ENCODE measurements at places on chromosomes 2 and 18.

DNA sequence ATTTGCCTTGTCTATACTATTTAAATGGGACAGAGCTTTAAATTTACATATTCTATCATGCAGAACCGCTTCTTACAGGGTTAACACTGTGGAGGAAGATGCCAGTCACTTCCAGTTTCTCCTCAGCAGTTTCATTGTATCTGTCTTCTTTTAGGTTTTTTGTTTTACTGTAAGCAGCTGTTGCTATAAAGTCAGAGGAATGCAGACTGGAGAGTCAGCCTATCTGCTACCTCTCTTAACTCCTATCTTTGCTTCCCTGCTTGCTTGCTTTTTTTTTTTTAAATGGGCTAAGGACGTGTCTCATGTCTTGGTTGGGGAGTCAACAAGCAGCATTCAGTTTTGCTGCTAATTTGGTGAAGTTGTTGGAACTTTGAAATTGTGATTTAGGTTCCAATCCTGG lies 8.9 kb downstream of the EPC2 start:
- peak; percentile 57 for ATAC-seq

GRCh38 chr18:9322744-9323143 lies 11.8 kb upstream of the TWSG1 start:
- ATAC-seq: no peak

DNA sequence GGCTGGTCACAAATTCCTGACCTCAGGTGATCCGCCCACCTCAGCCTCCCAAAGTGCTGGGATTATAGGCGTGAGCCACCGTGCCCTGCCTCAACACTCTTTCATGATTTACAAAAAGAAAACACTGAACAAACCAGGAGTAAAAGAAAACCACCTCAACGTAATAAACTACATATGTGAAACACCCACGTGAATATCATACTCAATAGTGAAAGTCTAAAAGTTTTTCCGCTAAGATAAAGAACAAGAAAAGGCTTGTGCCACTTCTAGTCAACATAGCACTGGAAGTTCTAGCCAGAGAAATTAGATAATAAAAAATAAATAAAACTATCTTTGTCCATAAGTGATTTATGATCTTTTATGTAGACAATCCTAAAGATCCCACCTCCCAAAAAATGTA lies 68.5 kb downstream of the ROCK2 start:
- no peak for ATAC-seq

- ATAC-seq: no peak
Observed at GRCh38 chr2:219228041-219228910, 1.2 kb downstream of the ATG9A start.

DNA sequence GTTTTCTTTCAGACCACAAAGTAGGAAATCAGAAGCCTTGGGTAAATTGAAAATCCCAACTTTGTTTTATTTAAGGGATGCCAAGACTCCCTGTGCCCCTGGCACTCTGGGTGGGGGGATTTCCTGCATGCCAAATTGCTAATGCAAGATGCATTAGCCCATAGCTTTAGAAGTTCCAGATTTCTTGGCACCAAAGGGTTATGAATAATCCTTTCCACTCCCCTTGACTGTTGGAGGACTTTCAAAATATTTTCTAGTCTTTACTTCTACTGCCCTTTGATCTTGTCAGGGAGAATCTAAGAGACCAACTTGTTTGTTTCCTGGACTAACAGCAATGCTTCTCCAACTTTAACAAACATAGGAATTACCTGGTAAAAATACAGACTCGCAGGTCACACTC lies 81.8 kb upstream of the TGIF1 start:
- no peak for ATAC-seq

DNA sequence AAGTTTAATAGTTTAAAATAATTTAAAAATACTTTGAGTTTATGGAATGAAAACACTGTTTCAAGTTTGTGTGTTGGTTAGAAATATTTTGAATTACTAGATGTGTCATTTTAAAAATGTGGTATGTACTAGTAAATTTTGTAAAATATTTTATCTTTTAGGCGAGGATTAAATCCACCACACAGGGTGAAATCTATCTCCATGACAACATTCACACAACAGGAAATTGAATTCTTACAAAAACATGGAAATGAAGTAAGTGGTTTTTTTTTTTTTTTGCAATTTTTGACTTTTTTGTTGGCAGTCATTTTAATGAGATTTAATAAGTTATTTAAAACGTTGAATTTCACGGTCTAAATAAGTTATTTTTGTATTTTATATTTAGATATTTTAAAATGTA lies 19.4 kb downstream of the AGFG1 start:
- ATAC-seq: no peak

- no peak for ATAC-seq
Observed at GRCh38 chr2:241982706-241983570, 113.4 kb downstream of the RTP5 start.

DNA sequence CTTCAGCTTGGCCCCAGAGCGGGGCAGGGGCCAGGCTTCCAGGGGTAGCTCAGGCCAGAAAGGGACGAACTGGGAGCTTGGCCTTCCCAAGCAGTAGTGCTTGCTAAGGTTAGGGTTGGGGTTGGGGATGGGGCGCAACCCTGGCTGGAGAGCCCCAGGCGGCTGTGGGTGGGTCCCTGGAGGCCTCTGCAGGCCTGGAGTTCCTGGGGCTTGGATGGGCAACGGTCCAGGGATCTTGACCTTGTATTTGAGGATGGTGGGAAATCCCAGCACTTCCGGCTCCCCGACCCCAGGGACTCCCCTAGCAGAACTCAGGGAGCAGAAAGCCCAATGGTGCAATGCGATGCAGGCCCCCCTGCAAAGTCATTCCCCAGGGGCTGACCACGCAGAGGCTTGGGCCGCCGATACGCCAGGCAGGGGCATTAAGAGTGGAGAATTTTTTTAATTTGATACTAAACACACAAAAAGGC lies 12.6 kb upstream of the MLPH start:
- no peak for ATAC-seq

GRCh38 chr2:240593703-240594451 lies 7.3 kb downstream of the CAPN10 start:
- no peak for ATAC-seq

GRCh38 chr2:32007121-32007391 lies 3.8 kb downstream of the MEMO1 start:
- ATAC-seq: no peak

- no peak for ATAC-seq
Observed at GRCh38 chr18:53080687-53081086, 740.7 kb downstream of the DCC start.

DNA sequence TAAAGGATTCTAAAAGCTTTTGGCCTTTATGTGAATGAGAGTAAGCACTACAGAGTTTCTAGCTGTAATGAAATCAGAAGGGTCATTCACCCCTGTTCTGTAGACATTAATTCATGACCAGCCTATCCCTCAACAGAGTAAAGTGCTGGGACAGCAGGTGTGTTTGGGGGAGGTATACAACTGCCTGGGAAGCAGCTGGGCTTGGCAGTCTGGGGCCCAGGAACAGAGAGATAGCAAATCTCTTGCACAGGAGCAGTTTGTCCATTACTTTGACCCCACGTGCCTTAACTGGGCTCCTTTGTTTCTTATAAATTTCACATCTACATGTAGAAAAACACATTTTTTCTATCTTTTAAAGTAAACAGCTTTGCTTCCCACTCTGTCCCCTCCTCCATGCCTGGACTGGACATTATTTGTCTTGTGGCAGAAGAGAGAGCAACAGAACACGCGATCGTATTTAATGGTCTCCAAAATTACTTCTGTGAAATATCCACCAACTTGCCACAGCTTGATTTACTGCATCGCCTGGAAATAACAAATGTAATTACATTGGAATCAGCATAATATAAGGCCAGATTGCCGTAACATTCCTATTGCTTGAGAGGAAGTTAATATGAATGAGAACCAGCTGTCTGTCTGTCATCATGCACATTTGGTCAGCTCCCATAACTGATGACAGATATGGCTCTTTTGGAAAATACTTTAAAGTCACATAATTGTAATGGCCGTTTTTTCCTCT lies 263.8 kb downstream of the RBM43 start:
- no peak for ATAC-seq

GRCh38 chr2:215839816-215840215 lies 173.5 kb downstream of the MREG start:
- ATAC-seq: no peak

GRCh38 chr2:167607211-167607610 lies 640.2 kb downstream of the STK39 start:
- no peak for ATAC-seq

- ATAC-seq: no peak
Observed at GRCh38 chr2:40123326-40123725, 328.6 kb downstream of the SLC8A1 start.

GRCh38 chr2:9123069-9123468 lies 83.5 kb upstream of the ASAP2 start:
- ATAC-seq: no peak

GRCh38 chr2:47313728-47314127 lies 89.2 kb upstream of the MSH2 start:
- ATAC-seq: no peak

DNA sequence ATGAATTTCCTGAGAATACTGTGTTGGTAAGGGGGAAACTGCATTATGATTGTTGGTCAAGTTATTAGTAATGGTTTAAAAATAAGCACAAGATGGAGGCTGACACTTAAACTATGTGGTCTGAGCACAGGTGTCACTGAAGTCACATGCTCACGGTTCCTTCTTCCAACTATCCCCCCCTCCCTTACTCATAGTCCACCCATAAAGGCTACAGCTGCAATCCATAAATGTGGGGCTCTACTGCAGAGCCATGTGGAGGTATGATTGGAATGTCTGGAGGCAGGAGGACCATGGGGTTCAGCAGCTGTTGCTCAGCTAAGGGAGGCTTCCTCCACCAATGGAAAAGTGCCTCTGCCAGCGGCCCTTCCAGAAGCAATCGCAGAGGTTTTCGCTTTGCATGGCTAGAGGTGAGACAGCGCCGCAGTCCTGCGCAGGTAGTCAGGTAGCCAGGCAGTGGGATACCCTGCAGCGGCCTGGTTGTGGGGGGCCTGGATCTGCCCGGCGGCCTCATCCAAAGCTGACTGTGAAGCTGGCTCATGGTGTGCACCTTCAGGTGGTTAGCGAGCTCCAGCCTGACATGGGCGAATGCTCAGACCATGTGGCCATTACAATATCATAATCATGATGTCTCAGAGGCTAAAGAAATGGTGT lies 249.6 kb downstream of the DCDC2C start:
- no peak for ATAC-seq

- no peak for ATAC-seq
Observed at GRCh38 chr2:148282201-148282600, 261.3 kb downstream of the MBD5 start.

DNA sequence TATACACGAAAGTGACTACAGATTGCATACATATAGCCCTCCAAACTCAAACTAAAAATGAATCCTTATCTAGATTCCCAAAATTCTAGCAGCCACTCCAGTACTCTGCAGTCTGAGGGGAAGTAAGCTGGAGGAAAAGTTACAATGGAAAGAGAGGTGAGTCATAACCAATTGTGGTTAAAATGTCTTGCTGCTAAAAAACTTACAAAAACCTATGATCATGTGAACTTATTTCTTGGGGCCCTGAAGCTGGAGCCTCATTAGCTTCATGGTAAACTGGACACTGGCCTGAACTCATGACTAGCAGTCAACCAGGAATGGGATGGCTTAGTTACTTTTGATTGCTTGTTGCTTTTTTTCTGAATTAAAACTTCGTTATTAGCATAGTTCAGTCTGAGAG lies 175.9 kb downstream of the SLC4A3 start:
- ATAC-seq: no peak

GRCh38 chr2:200223205-200223784 lies 83.2 kb upstream of the SPATS2L start:
- no peak for ATAC-seq

- ATAC-seq: no peak
Observed at GRCh38 chr2:220893411-220893810, 678.7 kb downstream of the EPHA4 start.

- ATAC-seq: no peak
Observed at GRCh38 chr2:70992945-70993853, 1.5 kb downstream of the TEX261 start.

GRCh38 chr18:25047421-25047820 lies 304.5 kb downstream of the ZNF521 start:
- no peak for ATAC-seq

DNA sequence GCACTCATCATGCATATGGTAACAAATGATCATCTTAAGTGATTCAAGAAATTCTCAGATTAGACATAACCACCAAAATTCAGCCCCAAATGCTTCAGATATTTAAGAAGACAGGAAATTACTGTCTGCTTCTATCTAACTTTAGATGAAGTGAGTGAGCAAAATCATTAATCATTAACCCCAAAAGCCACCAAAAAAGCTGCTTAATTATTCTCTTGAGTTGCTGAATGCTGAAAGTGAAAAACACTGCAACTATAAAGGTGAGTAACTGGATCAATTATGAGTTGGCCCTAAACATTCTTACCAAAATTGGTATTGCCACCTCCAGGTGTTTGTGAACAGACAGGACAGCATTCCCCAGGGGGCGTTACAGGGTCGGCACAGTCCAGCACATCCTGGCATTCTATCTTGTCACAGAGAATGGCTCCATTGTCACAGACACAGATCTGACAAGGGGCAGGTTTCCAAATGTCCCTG lies 69.6 kb downstream of the COL5A2 start:
- ATAC-seq: no peak

DNA sequence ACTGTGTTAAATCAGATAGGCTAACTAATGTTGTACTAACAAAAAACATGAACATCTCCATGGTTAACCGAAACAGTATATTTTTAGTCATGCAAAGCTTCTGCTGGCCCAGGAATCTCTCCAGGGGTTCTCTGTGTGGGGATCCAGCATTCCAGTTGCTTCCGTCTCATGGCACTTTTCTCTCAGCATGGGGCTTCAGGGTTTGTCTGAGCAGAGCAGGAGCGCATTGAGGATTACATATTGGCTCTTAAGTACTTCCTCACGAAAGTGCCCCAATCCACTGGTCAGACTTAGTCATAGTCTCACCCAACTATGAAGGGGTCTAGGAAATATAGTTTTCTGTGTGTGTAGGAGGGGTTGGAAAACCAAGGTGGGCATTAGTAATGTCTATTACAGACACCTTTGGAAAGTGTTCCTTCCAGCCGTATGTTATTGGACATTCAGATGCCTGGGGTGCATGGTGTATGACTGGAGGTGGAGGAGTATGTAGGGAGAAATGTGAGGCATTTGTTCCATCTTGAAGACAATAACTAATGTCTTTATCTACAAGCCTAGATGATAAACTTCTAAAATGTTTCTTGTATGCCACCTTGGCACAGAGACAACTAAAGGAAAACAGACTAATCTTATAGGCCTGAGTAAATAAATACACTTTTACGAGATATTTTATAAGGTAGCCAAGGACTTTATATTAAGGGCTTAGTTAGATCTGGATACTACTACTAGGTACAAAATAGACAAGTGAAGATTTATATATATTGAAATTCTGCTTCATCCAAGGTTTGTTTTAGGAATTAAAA lies 123.8 kb upstream of the ZEB2 start:
- ATAC-seq: no peak

- ATAC-seq: peak; percentile 15
Observed at GRCh38 chr2:112646102-112646719, 472 bp downstream of the SLC20A1 start.

DNA sequence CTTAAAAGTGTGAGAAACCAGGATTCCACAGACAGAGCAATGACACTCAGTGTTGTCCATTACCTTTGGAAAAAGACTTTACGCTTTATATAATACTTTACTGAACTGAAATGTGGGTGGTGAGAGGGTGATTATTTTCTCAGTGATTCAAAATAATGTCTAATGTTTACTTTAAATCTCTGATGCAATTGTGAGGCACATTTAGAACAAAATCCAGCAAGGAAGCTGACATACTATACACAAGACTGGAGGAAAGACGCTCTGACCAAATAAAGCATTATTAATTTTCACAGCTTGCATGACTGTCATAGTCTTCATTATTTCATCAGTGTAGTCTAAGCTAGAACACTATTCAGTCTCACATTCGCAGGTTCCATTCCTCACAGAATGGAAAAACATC lies 34.1 kb upstream of the STAT1 start:
- ATAC-seq: no peak

- ATAC-seq: no peak
Observed at GRCh38 chr18:6052449-6052913, 157.2 kb upstream of the TMEM200C start.

Measured in activated CD4-positive, CD25-positive, alpha-beta regulatory T cell treated with anti-CD3 and anti-CD28 coated beads, Interleukin-2, amount 50 U/mL, for 24 hours (primary cell).